Activated naive CD8-positive, alpha-beta T cell treated with anti-CD3 and anti-CD28 coated beads, Interleukin-2, amount 50 U/mL, for 16 hours (primary cell): ENCODE measurements at places on chromosomes 3 and 15.

- no peak for DNase-seq
Measured at GRCh38 chr3:191244242-191244867, 45.3 kb downstream of the OSTN start.

GRCh38 chr3:190566043-190566933 lies 52.4 kb downstream of the IL1RAP start:
- peak; percentile 4 for DNase-seq

- DNase-seq = no peak
Measured at GRCh38 chr3:59408047-59408624, 358.3 kb upstream of the CFAP20DC start.

DNA sequence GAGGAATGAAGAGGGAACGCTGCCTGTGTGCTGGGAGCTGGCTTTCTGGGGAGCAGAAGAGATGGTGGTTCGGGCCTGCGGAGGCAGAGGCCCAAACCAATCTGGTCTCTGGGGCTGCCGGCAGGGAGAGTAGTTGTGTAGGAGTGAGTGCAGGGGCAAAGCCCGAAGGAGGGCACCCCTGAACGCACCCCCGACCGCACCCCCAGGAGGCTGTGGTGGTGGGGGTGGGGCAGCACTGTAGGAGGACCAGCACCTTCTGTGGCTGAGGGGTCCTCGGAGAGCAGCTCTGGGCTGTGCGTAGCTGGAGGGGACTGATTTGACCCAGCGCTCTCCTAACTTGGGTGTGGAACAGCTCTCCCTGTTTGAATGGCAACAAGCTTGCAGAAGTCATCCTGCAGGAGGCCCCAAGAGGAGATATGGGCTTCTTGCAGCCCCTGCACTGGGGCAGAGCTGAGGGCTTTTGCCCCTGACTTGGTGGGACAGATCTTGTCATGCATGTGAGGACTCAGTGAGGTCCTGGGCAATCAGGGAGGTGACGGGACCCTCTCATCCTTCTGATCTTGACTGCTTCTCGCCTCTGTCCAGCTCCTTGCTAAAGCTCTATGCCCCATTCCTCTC lies 26.1 kb downstream of the C15orf39 start:
- no peak for DNase-seq

DNA sequence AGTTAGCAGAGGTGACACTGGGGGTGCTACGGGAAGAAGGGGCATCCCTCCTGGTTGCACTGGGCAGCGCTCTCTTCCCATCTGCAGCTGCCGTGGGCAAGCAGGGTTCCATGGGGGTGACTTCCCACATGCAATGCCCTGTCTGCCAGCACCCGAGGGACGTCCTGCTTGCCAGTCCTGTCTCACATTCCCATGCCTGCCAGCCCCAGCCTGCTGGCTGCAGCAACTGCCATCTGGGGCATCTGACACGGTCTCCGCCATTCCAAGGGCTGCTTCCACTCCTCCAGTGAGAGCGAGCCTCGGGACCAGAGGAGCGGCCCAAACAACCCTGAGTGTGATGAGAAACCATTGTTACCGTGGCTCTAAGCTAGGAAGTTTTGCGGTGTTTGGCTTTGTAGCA lies 45.4 kb upstream of the RPL32 start:
- no peak for DNase-seq

DNA sequence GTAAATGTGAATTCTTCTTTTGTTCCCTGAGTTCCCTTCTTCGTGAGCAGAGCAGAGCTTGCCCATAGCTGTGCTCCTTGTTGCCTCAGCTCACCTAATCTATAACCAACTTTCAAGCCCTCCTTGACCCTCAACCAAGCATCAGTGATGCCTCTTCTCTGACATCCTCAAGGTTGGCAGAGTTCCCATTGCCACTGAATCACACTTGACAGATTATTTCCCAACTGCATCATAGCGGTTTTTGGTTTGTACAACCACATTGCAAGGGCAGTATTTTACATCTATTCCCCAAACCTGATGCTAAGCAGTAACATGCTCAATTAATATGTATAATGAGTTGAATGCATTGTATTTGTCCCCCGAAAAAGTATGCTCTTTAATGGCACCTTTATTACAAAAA lies 133.0 kb upstream of the SNTN start:
- DNase-seq = no peak

DNA sequence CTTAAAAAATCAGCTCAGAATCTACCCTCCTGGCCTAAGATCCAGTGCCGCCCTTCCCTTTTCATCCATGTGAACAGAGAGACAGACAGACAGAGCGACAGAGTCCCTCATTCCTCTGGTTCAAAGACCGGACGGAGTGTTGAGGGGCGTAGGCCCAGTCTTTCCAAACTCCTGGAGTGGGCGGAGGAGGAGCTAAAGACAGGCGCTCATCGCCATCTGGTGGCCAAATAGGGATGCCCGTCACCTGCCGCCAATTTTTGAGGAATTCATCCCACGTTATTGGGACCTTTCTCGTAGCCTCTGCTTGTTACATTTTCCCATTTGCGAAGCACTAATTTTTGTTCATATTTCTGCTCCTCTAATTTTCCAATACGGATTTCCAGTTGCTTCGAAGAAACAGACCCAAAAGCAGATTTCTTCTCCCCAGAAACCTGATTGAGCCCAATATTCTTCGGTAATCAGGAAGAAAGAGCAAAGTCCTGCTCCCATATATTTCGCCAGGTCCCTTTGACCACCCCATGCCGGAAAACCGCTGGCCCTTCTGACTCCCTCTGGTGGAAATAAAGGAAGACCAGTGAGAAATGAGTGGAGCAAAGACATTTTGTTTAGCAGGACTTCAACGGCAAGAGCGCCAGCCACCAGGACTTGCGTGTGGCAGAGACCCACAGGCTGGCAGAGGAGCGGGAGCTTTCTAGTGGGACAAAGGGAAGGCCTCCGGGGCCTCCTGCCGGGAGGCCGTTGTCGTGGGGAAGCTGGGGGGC lies 88.0 kb downstream of the LRRK1 start:
- DNase-seq = peak; percentile 34

GRCh38 chr3:196166741-196167140 lies 44.5 kb downstream of the ZDHHC19 start:
- DNase-seq = no peak

GRCh38 chr3:101509811-101510210 lies 3.2 kb downstream of the SENP7 start:
- no peak for DNase-seq

DNA sequence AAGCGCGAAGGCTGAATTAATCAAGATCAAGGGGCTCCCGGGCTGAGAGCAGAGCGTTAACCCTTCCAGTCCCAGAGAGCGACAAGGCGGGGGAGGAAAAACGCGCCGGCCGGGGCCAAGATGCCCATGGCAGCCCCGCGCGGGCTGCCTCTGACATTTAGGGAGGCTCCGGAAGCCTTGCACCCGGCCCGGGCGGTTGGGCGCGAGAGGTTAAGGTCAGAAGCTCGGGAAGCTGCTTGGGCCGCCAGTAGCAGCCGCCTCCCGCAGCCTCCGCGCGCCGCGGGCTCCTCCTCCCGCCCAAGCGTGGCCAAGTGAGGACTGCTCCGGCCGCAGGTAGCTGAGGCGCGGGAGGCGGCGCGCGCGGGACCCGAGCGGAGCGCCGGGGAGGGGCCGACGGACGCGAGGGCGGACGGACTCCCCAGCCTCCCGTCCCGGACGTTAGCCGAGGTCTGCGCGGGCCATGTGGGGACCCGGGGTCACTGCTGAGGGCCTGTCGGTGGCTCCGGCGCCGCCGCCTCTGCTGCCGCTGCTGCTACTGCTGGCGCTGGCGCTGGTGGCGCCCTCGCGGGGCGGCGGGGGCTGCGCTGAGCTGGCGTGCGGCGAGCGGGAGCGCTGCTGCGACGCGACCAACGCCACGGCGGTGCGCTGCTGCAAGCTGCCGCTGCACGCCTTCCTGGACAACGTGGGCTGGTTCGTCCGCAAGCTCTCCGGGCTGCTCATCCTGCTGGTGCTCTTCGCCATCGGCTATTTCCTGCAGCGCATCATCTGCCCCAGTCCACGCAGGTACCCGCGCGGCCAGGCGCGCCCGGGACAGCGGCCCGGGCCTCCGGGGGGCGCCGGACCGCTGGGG lies at the start of gene C3orf80:
C3orf80 (plus strand) TSS at position 247 of the 850 bp plus-strand sequence; CDS start at position 461, 214 bp downstream.
- DNase-seq = no peak

DNA sequence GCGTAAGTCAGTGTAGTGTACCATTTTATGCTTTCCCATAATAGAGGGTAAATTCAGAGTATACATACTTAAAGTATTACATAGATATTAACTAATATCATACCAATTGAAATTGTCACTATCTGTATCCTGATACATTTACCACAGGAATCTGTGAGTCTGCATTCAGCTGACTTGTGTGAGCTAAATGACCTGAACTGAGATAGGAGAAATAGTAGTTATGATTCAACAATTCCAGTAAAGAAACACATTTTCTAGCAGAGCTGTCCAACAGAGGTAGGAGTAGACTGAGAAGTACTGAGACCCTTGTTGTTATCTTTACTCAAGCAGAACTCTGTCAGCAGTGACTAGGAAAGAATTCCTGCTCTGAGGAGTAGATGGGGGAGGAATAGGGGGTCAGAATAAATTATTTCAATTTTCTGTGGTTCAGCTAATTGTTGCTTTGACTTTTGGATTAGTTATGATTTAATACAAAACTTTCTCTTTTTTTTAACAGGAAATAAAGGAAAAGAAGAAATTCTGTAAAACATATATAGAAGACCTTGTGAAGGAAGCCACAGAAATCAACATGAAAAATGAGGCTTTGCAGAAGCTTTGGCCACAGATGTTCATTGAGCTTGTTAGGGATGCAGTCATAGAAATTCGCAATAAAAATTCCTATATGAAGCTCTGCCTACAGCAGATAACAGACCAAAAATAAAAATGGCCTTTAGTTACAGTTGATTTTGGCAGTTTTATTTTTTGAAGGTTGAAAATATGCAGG lies 66.2 kb upstream of the THSD4 start:
- DNase-seq = no peak
